ENCODE measurements at places on chromosomes 3 and 15. TPM values are rescaled to one million over a fixed set of nuclear protein-coding genes. Genes with fewer than 3 reads are reported as not detected.

Gene KNG1
- not detected for total RNA-seq

Gene SOX2
- total RNA-seq, result not detected

Gene PPP1R14D
- total RNA-seq, result not detected

Gene TFDP2
- 20.6 TPM for total RNA-seq

Gene CX3CR1
- 0.06 TPM for total RNA-seq

Gene GPR27
- 12.1 TPM for total RNA-seq

Gene DPPA2
- total RNA-seq, result 0.51 TPM

Gene PLSCR5
- not detected for total RNA-seq

Gene FMN1
- total RNA-seq, result 1.4 TPM

Gene CFAP44
- total RNA-seq, result not detected

Gene RHCG
- not detected for total RNA-seq

Gene ZNF660
- total RNA-seq, result not detected

Gene MCF2L2
- not detected for total RNA-seq

Gene TMEM207
- not detected for total RNA-seq

Gene LIPH
- 14.8 TPM for total RNA-seq

Gene GABRA5
- total RNA-seq, result 2.3 TPM

Gene SGO1
- 9.4 TPM for total RNA-seq

Gene THAP10
- 7.2 TPM for total RNA-seq

Gene LNP1
- total RNA-seq, result 10.8 TPM

Gene P2RY14
- total RNA-seq, result not detected

Gene C3orf22
- not detected for total RNA-seq

Gene TUSC7
- total RNA-seq, result not detected

Gene SLC2A2
- not detected for total RNA-seq

Gene PIERCE2
- total RNA-seq, result 20.4 TPM

Gene GHRL
- total RNA-seq, result not detected

Gene ACSBG1
- total RNA-seq, result not detected

Gene PLSCR2
- total RNA-seq, result not detected

Gene PDZRN3
- 44.8 TPM for total RNA-seq

Gene MTMR10
- 16.9 TPM for total RNA-seq

Gene GOLGA8J
- total RNA-seq, result not detected

Gene GPR171
- not detected for total RNA-seq

Gene CMTM8
- total RNA-seq, result 1.1 TPM

Gene ANKRD63
- not detected for total RNA-seq
